ENCODE measurements at places on chromosomes 2 and 18.
A peak's percentile ranks its signal among the peaks of the same experiment; 100 is the strongest.

DNA sequence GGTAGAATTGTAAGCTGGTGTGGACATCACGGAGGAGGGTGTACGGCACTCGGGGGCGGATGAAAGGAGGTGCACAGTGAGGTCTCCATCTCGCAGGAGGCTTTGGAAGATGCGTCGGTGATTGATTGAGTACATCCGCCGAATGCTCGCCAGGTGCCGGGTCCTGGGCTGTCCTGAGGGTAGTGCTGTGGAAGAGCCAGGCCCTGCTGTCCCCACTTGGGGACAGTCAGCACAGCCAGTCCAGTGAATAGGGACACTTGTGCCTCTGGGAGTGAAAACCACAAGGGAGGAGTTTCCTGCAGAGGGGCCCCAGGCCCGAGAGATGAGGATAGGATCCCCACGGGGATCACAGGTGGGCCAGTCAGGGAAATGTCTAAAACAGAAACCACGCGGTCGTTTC lies 28.1 kb downstream of the MLPH start:
- DNase-seq = no peak

- no peak for DNase-seq
These were observed 364.7 kb downstream of the TXNL1 start for GRCh38 chr18:56273541-56274219.

DNA sequence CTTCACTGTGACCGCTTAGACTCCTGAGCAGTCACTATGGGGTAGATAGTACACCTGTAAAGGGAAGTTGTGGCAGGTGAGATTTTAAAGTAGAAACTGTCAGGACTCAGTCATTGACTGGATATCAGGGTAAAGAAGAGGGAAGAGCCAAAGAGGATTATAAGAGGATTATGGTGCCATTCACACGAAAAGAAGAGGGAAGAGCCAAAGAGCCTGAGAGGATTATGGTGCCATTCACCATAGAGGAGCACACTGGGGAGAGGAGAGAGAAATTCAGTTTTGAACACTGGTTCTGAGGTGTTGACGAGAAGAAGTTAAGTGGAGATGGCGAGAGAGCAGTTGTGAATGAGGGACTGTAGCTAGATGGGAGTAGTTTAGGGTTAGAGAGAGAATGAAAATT lies 16.9 kb upstream of the KCNJ13 start:
- DNase-seq = no peak

- no peak for DNase-seq
These were observed 26.7 kb downstream of the TMEM127 start for GRCh38 chr2:96239091-96239490.

DNA sequence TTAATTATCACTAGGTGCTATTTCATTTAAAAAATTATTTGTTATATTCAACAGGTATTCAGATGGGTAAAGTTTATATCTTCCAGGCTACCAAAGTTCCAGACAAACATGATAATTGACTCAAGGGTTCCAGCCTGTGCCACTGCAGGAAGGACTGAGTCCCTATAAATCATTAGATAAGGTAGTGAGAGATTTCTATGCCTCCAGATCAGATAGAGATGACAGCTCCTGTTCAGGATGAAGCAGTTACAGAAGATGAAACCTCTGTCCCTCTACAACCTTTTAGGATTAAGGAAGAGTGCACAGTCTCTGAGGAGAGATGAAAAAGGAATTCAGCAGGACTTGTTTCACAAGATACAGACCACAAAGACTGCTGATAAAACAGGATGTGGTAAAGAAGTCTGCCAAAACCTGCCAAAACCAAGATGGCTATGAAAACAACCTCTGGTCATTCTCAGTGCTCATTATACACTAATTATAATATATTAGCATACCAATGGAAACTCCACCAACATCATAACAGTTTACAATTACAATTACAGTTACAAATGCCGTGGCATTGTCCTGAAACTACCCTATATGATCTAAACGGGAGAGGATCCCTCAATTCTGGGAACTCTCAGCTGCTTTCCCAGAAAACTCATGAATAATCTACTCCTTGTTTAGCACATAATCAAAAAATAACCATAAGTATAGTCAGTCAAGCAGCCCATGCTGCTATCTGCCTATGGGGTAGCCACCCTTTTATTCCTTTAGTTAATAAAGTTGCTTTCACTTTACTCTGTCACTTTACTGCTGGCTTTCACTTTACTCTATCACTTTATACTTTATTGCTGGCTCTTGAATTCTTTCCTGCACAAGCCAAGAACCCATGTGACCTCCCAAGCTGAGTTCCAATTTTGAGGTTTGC lies 288.5 kb downstream of the PDE11A start:
- no peak for DNase-seq

DNA sequence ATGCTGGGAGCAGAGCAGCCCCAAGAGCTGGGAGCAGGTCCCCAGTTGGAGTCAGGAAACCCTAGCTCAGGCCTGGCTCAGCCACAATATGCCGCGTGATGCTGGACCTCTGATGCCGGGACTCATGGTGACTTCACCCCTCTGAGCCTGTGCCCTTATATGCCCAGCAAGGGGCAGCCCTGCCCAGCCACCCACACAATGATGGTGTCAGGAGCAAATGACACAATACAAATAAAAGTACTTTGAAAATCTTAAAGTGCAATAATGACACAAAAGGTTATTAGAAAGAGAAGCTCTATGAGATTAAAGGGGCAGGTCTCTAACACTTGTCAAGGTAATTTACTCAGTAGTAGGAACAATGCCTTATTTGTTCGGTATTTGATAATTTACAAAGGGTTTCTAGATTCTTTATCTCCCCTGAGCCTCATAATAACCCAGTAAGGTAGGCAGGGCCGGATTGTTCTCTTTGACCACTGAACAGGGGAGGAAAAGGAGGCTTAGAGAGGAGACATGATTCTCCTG lies 18.3 kb upstream of the KIF3C start:
- no peak for DNase-seq

- no peak for DNase-seq
These were observed 18.5 kb upstream of the EML6 start for GRCh38 chr2:54704688-54705605.

DNA sequence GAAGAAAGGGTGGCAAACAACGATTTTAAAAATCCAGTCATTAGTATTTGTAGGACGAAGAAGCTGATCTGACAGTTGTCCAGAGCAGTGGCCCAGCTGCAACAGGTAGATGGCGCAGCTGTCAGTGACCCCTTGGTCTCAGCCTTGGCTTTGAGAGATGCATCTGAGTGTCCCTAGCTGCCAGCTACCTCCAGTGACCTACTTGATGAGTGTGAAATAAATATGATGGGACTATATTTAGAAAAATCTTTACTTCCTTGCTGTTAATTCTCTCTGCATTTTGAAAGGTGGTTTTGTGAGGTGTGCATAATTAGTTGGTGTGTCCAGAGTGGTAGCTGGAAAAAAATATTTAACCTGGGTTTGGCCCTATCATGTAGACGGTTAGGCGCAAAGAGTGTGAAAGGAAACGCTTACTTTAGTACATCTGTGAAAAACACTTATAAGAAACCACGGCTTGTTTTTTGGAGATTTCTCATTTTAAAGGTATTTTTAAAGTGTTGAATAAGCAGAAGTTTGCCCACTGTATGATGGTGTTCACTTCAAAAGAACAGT lies 963 bp downstream of the INPP1 start:
- no peak for DNase-seq

DNA sequence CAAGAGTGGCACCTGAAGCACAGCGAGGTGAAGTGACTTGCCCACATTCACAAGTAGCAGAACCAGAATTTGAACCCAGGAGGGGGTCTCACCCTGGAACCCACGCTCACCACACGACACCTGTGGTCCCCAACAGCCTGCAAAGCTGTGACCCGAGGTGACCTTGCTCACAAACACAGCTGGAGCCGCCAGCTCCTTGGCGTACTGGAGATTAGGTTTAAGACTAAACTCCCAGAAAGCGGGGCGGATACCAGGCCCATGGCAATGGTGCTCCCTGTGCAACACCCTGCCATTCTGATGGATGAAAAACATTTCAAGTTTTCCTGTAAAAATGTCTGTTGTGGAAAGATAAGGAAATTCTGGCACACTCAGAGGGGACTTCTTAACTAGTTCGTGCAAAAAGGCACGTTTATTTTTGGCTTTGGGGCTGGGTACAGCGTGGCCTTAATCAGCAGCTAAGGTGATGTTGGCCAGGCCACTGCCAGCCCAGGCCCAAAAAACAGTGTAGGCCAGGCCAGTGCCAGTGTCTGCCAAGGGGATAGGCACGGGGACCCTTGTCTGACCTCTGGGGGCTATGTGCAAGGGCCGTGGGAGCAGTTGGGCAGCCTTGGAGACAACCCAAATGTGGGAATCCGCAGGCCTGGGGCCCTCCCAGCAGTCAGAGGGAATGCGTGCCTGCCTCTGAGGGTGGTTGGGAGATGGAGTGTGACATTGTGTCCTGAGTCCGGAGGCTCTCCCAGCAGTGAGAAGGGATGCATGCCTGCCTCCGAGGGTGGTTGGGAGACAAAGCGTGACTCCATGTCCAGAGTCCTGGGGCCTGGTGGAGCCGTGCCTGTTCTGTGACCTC lies 185.0 kb upstream of the HS6ST1 start:
- DNase-seq = no peak

- no peak for DNase-seq
These were observed 25.9 kb upstream of the LCLAT1 start for GRCh38 chr2:30421026-30421603.

- DNase-seq = no peak
These were observed 379.0 kb upstream of the CHST9 start for GRCh38 chr18:27564066-27564465.

GRCh38 chr2:200899482-200899881 lies 10.3 kb downstream of the NIF3L1 start:
- no peak for DNase-seq

GRCh38 chr2:60979231-60979630 lies 38.3 kb upstream of the PEX13 start:
- DNase-seq = no peak

GRCh38 chr2:40127890-40128557 lies 323.9 kb downstream of the SLC8A1 start:
- DNase-seq = no peak

- no peak for DNase-seq
These were observed 101.4 kb upstream of the RASGRP3 start for GRCh38 chr2:33375054-33375453.

DNA sequence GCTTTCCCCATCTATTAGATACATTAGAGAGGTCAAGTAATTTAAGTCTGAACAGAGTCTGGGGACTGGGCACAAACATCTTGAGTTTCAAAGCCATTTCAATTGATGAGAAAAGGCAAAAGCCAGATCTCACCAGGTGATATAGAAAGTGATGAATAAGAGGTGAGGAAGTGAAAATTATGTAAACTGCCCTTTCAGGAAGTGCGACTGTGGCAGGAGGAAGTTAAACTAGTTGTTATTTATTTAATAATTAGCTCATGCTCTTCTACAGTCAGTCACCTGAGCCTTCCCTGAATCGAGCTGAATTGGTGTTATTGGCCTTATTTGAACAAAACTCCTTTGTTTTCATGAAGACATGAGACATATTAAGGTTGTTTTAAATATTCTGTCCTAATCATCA lies 115.1 kb downstream of the CDH20 start:
- DNase-seq = no peak

DNA sequence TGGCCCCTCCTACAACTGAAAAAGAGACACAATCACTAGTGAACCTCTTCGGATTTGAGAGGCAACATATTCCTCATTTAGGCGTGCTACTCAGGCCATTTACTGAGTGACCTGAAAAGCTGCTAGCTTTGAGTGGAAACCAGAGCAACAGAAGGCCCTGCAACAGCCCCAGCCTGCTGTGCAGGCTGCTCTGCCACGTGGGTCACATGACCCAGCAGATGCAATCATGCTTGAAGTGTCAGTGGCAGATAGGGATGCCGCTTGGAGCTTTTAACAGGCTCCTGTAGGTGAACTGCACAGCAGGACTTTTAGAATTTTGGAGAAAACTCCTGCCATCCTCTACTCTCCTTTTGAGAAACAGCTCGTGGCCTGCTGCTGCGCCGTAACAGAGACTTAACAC lies 578.6 kb upstream of the RAB6C start:
- DNase-seq = no peak

- no peak for DNase-seq
These were observed 72.2 kb upstream of the MAP2 start for GRCh38 chr2:209351636-209352035.

DNA sequence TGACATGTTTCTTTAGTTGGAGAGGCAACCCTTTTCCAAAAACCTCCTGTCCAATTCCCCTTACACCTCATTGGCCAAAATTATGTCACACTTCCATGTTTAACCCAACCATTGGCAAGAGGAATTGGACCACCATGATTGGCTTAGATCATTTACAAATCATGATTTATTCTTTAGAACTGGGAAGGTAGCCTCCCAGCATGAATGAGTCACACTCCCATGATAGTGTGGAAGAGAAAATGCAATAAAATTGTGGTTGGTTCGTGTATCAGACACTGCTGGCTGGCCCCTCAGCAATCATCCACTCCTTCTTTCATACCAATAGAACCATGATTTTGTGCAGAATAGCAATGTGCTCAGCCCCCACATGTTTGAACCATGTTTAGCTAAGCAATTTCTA lies 156.6 kb upstream of the ACVR2A start:
- no peak for DNase-seq

GRCh38 chr2:33583194-33583938 lies 15.7 kb downstream of the FAM98A start:
- no peak for DNase-seq

GRCh38 chr18:27372386-27372785 lies 187.3 kb upstream of the CHST9 start:
- no peak for DNase-seq

GRCh38 chr2:173968551-173968950 lies 3.4 kb upstream of the SP3 start:
- DNase-seq = no peak

DNA sequence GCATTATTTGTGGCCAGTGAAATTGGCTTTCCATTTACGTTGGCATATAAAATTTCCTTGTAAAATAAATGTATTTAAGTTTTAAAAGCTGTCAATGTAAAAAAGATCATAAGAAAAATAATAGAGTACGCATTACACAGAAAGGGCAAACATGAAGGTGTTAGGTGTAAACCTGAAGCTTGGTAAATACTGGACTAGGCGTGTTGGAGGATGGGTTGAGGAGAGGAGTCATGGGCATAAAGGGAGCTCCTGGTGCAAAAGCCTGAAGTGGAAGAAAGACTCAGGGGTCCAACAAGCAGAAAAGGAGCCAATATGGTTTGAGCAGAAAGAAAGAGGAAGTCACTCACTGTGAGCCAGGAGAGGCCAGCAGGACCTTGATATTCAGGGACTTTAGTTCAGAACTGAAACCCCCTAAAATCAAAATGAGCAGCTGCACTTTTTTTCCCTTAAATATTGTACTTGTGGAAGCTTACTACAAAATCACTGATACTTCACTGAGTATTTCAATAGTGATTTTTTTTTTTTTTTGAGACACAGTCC lies 24.4 kb downstream of the SP5 start:
- no peak for DNase-seq

GRCh38 chr2:27765621-27766286 lies 5.8 kb upstream of the MRPL33 start:
- DNase-seq = peak; percentile 15

GRCh38 chr2:188512456-188512855 lies 220.8 kb downstream of the GULP1 start:
- no peak for DNase-seq

- no peak for DNase-seq
These were observed 152.3 kb downstream of the MEIS1 start for GRCh38 chr2:66587216-66587615.

GRCh38 chr2:72109904-72110303 lies 37.8 kb downstream of the CYP26B1 start:
- no peak for DNase-seq

GRCh38 chr18:54742659-54743604 lies 85.3 kb upstream of the RAB27B start:
- DNase-seq = no peak
